ENCODE measurements at places on chromosomes 2 and 18.

- DNase-seq = no peak
Measured at GRCh38 chr2:20125616-20126015, 74.2 kb upstream of the LAPTM4A start.

DNA sequence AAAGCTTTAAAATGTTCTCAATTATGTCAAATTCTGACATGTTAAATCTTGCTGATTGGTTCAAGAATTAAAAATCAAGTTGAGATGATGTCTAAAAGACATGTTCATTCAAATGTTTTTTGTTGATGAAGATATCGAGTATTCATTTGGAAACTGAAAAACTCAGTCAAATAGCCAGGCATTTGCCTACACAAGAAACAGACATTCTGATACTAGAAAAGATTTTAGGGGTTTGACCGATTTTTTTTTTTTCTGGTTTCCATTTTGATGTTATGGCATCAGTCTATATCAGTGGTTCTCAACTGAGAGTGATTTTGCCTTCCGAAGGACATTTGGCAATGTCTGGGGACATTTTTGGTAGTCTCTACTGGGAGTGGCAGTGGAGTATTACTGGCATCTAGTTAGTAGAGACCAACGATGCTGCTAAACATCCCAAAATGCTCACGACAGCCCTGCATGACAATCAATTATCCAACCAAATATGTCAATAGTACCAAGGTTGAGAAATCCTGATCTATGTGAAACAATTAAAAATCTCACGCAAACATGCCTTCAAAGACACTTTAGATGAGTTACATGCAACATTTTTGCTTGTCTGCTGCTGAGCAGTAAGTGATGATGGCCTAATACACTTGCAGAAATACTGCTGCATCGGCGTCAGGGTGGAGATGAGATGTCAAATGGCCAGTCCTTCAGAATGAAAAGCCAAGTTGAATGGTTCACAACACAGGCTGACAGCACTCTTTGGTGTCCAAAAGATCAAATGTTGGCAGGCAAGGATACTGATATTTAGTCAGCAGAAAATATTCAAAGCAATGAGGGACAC lies 12.5 kb downstream of the RASGRP3 start:
- DNase-seq = no peak

DNA sequence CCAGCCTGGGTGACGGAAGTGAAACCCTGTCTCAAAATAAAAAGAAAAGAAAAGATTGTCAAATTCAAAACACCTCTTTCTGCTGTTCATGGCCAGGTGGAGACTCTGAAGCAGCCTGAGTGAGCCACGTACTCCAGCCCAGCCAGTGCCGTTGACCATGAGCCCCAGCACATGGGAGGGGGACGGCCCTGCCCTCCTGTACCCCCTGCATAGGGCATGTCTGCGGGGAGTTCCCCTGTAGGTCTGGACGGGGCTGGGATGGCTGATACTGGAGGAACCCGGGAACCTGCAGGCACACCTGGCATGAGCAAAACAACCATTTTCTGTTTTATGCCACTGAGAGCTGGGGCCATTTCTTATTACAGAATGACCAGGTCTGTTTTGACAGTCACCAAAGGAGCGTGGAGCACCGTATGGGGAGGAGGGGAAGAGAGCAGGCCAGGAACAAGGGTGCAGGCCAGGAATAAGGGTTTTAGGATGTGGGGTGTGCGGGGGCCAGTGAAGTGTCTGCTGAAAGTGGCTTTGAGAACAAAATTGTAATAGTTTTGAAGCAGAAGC lies 30.1 kb downstream of the TMEM18 start:
- DNase-seq = no peak

DNA sequence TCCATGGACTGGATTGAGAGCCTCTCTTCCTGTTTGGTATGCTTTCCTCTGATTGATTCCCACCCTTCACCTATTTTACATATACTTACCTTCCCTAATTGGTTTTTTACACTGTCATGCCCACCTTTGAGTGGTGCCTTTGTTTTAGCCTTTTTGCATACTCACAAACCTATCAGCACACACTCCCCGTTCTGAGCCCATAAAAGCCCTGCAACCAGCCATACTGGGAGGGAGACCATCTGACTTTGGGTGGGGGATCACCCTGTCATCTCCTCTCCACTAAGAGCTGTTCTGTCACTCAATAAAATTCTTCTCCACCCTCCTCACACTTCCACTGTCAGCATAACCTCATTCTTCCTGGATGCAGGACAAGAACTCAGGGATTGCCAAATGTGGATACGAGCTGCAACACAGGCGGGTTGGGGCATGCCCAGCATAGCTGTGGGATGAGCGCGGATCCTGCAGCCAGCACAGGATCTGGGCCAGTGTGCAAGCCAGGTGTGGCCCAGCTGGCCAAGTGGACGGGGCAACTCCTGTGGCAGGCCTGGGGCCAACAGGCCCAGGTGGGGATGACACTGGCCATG lies 9.4 kb upstream of the MOB1A start:
- DNase-seq = no peak

DNA sequence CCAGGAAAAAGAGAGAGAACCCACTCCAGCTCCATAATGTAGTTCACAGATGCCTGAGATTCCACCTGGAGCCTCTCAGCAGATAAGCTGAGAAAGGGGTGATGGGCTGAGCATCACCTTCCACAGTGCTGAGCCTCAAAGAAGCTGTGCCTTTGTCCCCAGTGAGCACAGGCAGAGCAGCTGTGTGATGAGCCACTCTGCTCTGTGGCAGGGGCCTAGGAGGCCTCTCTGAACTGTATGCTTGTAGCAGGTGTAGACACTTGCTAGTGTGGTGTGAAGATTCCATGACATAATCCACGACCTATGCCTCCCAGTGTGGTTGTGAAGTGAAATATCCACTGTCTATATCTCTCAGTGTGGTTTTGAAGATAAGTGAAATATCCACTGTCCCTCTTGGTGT lies 70.4 kb upstream of the MGAT4A start:
- DNase-seq = no peak

- DNase-seq = no peak
Measured at GRCh38 chr2:170492010-170492409, 223.1 kb upstream of the SP5 start.

DNA sequence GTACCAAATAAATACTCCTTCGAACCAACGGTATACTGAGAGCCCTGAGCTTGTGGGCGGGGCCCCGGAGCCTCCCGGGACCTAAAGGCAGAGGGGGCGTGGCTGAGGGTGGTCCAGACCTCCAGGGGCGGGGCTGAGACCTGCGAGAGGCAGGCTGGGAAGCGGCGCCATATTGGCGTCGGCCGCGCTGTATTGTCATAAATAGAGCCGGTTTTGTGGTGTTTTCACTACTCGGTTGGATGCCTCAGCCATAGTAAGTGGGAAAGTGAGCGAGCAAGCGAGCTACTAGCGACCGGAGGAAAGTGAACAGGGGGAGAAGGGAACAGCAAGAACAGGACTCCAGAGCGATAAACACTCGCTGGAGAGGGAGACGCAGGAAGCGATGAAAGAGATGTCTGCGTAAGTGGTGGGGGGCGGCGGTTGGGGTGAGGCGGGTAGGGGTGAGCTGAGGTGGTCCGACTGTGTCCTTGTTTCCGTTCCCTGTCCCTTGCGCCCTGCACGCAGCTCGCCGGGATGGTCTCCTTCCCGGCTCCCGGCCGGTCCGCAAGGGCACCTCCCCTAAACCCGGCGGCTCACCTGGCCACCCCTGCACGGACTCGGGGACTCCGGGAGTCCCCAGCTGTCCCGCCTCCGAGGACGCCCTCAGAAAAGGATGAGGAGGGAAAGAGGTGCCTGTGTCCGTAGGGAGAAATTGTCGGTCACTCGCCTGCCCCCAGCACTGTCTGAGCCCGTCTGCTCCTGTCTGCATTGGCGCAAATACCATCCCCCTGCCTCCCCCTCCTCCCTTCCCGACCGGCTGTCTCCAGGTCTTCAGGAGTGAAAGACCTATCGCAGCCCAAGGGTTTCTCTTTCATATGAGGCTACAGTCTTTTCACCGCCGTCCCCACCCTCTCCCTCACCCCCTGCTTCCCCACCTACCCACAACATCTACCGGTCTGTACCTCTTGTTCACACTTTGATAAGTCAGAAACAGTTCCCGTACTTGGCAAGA lies at the start of gene PAPOLG:
PAPOLG (plus strand) TSS at position 172 of the 991 bp plus-strand sequence; CDS start at position 383, 211 bp downstream.
- DNase-seq = peak; percentile 93

DNA sequence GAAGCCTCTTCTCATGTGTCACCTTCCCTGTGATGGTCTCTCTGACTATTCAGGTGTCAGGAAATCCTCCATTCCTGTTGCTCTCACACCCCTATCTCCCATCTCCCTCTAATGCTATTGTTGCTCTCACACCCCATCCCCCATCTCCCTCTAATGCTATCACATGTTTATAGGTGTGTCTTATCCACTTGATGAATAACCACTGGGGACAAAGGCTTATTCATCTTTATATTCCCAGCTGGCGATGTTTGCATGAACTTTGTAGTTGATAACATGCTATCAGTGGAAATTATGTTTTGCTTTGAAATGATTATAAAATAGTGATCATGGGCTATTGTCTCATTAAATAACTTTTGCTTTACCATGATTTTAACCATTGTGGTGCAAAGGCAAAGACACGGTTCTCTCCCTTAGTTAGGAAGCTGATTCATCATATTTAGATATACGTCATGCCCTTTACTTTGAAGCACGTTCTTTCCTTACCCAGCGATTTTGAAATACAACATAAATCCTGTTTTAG lies 220.5 kb downstream of the PMAIP1 start:
- no peak for DNase-seq

GRCh38 chr18:8254654-8255053 lies 354.6 kb upstream of the RAB12 start:
- no peak for DNase-seq

DNA sequence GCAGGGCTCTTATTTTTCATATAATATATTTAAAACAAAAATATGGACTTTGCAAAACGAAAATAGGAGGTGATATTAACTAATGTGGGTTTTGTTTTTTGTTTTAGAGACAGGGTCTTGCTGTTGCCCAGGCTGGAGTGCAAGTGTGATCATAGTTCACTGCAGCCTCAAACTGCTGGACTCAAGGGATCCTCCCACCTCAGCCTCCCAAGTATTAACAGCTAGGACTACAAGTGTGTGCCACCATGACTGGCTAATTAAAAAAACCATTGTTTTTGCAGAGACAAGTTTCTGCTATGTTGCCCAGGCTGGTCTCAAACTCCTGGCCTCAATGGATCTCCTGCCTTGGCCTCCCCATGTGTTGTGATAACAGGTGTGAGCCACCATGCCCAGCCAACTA lies 70.4 kb upstream of the FZD5 start:
- DNase-seq = no peak

DNA sequence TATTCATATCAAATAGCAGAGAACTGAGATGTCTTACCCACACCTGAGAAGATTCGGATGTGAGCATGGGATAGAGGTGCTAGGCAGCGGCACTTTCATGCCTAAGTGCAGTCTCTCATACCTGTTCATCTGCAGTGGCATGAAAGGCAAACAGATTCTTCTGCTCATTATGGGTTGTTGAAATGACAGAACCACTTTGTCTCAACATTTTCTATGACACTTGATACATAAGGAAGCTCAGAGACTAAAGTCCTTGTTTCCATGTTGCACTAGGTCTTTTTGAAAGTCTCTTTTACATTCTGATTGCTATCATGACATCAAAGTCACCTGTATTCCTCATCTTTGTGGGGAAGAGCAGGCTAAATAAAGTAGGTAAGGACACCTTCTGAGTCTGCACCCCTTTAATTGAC lies 8.0 kb upstream of the SCN1A start:
- no peak for DNase-seq

DNA sequence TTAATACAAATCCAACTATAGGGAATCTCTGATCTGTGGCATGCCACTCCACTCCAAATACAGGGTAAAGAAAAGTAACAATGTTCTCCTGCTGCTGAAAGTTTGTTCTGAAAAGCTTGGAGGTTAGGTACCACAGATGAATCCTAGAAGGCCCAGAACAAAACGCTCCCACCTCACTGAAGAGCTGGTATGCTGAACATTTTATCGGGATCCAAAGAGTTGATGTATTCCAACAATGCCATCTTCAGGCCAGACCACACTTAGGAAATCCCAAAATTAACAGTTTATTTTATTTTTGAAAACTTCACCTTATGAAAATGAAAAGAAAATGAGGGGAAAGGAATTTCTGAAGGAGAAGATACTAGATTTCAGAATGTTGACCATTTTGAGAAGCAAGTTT lies 145.1 kb upstream of the CDH19 start:
- DNase-seq = no peak

DNA sequence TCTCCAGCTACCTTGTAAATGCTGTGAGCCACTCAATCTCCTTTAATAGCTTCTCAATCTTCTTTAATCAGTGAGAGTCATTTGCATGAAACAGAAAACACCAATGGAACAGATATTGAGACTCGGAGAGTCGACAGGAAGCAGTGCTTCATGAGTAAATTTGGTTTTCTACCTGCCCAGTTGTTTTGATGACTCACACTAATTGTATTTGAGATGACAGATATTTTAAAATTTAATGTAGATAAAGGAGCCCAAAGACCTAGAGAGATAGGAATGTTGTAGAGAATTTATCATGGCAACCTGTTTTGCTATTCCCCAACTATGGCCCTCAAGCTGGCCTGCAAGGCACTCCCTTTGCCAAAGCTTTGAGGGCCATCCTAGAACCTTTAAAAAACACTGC lies 119.1 kb downstream of the CDC42EP3 start:
- DNase-seq = no peak

DNA sequence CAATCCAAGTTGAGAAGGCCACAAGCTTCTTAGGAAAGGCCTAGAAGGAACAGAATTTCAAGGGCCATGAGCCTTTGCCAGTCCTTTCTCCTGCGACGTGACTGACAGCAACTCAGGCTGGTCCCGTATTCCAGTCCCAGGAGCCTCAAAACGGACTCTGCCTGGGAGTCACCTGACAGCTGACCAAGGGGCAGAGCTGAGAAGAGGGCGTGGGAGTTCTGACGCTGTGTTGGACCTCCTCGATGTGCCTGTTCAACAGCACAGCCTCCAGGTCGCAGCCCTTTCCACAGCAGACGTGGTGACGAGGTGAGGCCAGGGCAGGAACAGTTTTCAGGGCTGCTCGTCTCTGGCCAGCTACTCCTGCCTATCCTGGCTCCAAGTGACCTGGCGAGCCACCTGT lies 37.6 kb downstream of the CENPO start:
- DNase-seq = no peak

DNA sequence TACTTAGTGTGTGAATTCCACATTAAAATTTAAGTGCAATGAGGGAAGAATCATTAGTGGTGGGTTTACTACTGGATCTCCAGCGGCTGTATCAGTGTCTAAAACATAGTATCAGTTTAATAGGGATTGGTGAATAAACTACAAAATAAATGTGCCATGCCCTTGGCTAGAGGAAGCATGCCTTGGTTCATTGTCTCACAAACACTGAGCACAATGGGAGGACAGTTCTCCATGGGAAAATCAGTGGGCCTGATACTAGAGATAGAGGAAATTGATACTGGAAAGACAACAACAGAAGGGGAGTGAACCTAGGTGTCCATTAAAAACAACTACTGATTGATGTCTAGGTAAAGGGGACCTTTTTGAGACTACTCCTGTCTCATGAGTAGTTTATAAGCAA lies 971.6 kb downstream of the SUCLG1 start:
- no peak for DNase-seq
